GM03348 (cell line): ENCODE measurements at places on chromosomes 5 and 9.

DNA sequence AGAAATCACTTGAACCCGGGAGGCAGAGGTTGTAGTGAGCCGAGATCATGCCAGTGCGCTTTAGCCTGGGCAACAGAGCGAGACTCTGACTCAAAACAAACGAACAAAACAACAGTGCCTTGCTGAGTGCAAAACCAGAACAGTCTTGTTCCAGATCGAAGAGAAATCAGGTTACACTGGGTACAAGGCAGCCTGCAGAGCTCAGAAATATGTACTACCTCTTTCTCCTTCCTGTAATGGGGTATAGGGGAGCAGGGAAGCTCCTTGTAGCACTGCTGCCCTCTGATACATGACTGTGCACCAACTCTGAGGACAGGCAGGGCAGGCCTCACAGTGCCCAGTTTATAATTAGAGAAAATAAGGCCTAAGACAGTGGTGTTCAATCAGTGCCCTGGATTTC is 24.7 kb downstream of the TBC1D2 start:
- no peak for DNase-seq

DNA sequence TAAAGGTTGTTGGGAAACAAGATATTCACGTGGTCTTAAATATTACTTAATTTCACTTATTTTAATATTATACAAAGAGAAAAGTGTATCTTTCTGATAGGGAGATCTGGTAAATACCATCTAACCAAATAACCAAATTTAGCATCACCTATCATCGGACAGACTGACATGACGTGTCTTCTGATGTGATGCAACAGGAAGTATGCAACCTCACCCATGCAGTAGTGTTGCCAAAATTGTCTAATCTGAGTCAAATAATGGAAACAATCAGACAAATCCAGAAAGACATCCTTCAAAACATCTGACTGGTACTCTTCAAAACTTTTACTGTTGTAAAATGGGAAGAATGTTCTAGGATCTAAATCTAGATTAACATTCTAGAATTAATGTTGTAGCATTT is 148.0 kb downstream of the FGF1 start:
- DNase-seq = peak; percentile 28

DNA sequence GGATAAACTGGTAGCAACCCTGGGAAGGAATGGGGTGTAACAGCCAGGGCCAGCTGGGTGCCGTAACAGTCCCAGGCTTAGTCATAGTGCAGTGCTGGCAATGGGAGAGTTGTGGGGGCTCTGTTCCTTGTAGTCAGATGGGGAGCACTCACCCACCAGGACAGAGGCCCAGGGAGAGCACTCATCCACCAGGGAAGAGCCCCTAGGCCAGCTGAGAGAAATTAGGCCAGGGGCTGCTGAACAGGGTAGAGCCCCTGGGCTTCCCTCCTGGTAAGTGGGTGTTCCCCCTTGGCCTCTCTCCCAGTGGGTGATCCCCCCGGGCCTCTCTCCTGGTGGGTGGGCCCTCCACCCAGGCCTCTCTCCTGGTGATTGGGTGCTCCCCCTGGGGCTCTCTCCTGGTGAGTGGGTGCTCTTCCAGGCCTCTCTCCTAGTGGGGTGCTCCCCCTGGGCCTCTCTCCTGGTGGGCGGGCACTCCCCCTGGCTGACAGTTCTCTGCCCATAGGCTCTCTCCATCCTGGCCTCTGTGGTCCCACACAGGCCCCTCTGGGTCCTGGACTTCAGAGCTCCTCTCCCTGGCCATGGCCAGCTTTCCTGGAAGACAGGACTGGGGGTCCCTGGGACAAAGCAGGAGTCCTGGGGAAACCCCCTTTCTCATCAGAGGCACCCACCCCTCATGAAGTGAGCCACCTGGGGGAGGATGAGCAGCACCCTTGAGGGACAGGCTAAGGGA is 13.4 kb downstream of the FGD3 start:
- DNase-seq = no peak

DNA sequence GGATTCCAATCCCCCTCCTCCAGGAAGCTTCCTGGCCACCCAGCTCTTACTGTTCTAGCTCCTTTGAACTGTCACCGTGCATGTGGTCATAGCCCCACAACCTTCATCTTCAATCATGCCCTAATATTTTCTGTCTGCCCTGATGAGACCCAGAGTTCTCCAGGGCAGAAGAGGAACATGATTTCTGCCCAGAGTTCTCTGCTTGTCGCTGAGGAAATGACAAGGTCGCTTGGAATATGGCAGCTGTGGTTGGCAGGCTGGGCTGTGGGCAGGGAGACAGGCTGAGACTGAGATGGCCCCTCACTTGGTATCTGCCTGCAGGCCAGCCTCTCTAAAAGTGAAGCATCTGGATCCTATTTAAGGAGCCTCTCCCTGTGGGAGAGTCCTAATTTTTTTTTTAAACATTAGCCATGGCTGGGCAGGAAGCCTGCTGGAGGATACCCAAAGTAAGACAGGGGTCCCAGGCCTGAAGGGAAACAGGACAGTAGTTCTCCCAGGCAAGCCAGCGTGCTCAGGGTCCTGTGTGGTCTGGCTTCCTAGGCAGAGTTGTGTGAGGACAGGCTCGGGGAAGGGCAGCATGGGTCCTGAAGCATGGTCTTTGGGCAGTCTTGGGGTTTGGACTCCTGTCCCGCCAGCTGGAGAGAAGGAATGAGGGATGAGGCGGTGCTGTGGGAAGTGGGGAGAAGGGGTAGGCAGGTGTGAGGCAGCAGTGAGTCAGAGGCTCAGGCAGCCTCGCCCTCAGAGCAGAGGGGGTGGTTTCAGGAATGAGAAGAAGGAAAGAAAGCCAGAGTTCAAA is 242.1 kb downstream of the FSTL4 start:
- DNase-seq = peak; percentile 26

DNA sequence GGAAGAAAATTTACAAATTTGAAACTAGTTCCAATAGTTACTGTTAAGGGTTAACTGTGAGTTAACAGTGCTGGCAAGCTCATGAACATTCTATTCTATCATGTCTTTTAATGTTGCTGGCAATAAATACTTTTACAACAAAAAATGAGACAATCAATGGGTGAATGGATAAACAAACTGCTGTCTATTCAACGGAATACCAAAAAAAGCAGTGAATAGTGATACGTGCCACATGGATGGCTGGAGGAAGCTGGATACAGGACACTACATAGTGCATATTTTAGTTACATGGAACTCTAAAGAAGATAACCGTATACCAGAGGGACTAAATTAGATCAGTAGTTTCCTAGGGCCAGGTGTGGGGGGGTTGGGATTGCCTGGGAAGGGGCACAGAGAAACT is 155.8 kb upstream of the RETREG1 start:
- DNase-seq = no peak

- peak; percentile 72 for DNase-seq
Observed at GRCh38 chr5:36599986-36600779, 6.2 kb upstream of the SLC1A3 start.

DNA sequence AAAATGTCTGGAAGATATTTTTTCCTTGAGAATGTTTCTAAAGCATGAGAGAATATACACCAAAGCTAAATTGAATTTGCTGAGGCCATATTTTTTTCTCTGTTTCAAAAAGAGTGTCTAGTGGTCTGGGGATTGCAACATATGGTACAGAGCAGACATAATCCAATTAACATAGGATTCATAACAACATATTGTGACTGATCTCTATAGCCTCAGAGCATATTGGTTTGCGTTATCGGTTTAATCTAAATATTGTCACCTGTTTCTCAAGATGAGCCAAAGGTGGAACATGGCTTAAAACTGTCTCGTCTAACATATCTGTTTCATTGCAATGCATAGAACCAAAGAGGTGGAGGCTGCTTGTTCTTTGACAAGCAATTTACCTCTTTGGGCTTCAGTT is 3.9 kb downstream of the PPP3R2 start:
- DNase-seq = no peak

- peak; percentile 92 for DNase-seq
Observed at GRCh38 chr9:34547960-34548611, 25.3 kb upstream of the ENHO start.

- DNase-seq = no peak
Observed at GRCh38 chr9:74503219-74503618, 6.1 kb downstream of the RORB start.

- DNase-seq = no peak
Observed at GRCh38 chr5:156000115-156000514, 326.8 kb upstream of the SGCD start.

GRCh38 chr9:38384990-38385848 is 7.3 kb upstream of the ALDH1B1 start:
- peak; percentile 16 for DNase-seq

- no peak for DNase-seq
Observed at GRCh38 chr9:125755340-125755739, 8.2 kb downstream of the PBX3 start.

GRCh38 chr9:91840469-91840868 is 109.6 kb downstream of the ROR2 start:
- DNase-seq = no peak

- no peak for DNase-seq
Observed at GRCh38 chr5:8349855-8350254, 480.9 kb downstream of the MTRR start.

DNA sequence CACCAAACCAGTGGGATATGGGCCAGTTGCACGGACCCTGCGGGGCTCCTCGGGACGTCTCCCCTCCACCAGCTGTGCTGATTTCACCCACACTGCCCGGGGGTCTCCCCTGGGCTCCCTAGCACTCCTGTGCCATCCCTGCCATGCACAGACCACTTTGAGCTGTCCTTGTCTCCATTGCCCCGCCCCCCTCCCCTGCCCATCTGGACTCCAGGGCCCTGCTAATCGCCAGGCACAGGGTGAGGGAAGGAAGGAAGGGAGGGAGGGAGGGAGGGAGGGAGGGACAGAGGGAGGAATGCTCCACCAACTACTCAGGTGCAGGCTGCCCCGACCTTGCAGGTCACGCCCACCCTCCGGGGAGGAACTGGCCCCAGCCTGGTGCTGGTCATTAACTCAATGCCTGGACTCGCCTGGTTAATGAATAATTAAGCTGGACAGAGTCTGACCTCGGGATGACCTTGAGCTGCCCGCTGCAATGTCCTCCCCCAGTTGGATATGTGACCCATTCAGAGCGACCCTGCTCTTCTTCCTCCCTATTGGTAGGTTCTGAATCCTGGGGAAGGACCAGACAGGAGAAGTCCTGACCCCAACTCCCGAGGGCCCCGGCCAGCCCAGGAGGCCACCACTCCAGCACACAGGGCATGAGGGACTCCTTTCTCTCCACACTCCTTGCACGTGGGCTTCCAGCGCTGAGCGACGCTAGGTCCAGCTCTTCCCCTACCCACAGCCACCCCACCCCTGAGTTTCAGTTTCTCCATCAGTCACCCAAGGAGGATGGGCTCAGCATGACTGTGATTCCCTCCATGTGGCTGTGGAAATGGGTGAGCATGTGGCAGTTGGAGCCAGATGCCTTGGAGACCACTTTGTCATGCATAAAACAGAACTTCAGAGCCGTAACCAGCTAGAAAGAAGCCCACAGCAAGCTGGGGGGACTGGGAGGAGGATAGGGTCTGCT is 62.1 kb downstream of the C9orf50 start:
- DNase-seq = no peak

DNA sequence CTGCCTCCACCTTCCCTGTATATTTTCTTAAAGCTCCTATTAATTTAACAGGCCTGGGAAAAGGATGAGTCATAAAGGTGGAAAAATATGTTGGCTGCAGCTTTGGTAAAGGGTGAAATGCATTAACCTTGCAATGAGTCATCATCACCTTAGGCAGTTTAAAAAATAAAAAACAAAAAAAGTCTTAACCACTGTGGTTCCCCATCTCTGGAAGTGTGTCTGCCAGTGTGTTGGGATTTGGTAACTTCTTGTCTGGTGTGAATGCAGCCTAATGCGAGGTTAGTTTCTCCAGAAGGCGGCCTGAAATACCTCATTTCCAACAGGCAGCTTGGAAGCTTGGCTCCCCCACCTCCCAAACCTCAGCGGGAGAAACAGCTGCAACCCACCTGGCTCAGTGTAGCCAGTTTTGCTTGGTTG is 265.3 kb upstream of the GAS1 start:
- DNase-seq = no peak

GRCh38 chr9:132823370-132824145 is 54.5 kb downstream of the AK8 start:
- no peak for DNase-seq

DNA sequence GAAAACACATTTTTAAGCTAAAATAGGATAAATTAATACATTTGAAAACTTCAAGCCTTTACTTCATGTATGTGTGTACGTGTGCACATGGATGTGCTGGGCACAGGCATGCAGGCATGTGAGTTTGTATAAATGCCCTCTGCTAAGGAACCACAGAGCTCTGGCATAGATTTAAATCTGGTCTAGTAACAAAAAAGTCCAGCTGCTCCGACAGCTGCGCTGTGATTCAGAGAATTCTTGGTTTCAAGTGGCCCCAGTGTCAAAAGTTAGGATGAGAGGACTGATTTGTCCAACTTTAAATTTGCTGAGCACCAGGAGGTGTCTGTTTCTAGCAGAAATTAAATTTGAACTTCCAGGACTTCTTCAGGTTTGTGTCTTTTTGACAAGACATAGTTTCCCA is 203.7 kb upstream of the TUT7 start:
- DNase-seq = no peak

GRCh38 chr9:108074900-108075299 is 585.3 kb upstream of the KLF4 start:
- DNase-seq = no peak

- peak; percentile 69 for DNase-seq
Observed at GRCh38 chr9:88988796-88989641, 2.2 kb upstream of the S1PR3 start.

- no peak for DNase-seq
Observed at GRCh38 chr5:119074419-119074818, 3.5 kb downstream of the DMXL1 start.

DNA sequence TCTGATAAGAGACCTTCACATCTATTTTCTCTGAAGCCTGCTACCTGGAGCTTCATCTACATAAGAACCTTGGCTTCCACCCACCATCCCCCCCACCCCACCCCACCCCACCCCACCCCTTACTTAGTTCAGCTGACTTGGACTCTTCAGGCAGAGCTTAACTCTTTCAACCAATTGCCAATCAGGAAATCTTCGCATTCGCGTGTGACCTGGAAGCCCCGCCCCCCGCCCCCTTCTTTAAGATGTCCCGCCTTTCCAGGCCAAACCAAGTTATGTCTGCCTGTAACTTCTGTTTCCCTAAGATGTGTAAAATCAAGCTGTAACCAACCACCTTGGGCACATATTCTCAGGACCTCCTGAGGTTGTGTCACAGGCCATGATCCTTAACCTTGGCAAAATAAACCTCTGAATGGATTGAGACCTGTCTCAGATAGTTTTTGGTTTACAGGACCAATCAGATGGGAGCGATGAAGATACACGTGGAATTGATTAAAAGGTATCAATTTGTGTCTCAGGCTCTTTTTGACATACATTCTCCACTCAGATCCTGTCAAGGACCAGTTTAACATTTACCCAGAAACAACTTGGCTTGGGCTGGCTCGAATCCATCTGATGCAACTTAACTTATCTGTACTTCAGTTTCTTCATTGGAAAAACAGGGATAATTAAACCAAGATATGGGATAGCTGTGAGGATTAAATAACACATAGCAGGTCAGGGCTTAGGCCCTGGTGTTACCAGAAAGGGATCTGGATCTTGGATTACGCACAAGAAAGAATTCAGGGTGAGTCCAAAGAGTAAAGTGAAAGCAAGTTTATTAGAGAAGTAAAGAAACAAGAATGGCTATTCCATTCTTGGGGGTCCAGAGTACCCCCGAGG is 43.6 kb downstream of the GALNT12 start:
- no peak for DNase-seq
